GM03348 (cell line): ENCODE measurements at places on chromosomes 4 and X.

DNA sequence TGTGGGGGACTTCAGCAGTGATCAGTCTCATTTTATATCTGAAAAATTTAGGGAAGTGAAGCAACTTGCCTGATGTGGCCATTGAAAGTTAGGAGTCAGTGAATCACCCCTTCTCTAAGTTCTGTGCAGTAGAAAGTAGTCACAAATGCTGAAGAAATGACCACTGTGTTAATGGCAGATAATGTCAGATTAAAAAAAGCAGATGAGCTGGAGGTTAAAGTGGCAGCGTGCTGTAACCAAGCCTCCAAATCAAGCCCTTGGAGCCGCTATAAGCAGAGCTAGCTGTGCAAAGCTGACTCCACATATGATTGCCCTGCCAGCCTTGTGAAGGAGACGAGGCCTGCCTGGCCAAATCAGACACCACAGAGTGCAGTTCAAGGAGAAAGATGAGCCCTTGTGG, 39.2 kb upstream of the PDE5A start:
- DNase-seq: no peak

- DNase-seq: no peak
These were observed 46.6 kb downstream of the MAOA start for GRCh38 chrX:43702660-43703059.

GRCh38 chr4:56879996-56880395, 27.7 kb upstream of the REST start:
- no peak for DNase-seq

DNA sequence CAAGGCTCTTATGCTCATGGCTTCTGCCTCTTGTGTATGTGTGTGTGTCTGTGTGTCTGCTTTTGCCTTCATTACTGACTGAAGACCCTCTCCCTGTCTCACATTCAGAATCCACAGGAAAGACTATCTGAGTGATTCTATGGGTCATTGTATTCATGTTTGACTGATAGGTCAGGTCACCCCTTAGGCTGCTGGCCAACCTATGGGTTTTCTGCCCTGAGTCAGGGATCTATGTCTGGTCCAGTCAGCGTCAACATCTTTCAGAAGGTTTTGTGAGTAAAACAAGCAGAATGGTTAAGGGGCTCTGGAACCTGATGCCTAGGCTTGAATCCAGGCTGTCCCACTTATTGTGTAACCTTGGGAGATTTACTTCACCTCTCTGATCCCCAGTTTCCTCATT, 30.5 kb downstream of the NHSL2 start:
- no peak for DNase-seq

DNA sequence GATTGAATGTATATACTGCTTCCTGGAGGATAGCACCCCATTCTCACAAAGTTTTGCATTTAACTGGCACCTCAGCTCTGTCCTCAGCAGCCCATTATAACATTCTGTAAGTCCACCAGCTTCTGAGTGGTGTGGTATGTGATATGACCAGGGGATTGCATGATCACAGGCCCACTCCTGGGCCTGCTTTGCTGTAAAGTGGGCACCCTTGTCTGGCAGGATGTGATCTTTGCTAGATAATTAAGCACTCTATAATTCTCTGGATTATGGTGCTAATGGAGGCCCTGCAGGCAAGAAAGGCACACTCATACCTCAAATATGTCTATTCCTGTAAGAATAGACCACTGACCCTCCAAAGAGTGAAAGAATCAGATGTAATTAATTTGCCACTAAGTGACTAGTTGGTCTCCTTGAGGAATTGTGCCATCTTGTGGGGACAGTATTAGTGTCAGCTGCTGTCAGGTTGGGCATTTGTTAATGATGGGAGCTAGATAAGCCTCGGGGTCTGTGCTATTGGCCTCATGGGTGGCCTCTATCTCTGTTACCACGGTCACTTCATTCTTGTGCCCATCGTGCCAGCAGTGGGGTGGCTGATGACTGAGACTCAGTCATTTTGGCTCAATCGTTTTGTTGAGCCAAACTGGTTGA, 2.2 kb upstream of the CFI start:
- DNase-seq: peak; percentile 24
